ENCODE measurements at places on chromosomes 1 and 21. TPM values are rescaled to one million over a fixed set of nuclear protein-coding genes. Genes with fewer than 3 reads are reported as not detected.

DNA sequence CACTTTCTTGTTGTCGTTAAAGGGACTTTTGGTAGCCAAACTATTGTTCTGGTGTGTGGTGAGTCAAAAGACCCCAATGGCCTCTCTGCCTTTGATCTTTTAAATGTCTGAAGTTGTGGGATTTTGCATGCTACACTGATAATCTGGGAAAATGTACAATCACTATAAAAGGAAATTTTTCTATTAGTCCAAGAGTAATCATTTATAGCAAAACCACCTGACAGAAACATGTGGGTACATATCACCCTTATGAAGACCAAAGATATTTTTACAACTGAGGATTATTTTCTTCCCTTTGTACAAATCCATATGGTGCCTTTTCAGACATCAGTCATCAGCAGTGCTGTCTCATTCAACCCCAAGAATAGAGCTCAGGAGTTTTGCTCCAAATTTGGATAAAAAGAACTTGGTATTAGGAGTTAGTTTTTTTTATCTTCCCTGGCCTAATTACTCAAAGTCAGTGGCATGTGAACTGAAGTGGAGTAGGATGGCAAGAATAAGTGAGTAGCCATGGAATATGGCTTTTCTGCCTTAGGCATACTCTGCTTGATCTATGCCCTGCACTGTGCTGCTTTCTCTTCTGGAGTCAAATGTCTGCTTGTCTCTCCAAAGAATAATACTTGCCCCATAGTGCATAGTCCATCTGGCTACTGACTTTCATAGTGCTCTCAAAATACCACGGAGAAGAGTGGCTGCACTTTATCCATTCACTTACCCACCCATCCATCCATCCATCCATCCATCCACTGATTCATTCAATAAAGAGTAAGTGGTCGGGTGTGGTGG, 13.5 kb downstream of the GREM2 start:
- no peak for DNase-seq

The GPR157 gene
- total RNA-seq: 4.1 TPM

DNA sequence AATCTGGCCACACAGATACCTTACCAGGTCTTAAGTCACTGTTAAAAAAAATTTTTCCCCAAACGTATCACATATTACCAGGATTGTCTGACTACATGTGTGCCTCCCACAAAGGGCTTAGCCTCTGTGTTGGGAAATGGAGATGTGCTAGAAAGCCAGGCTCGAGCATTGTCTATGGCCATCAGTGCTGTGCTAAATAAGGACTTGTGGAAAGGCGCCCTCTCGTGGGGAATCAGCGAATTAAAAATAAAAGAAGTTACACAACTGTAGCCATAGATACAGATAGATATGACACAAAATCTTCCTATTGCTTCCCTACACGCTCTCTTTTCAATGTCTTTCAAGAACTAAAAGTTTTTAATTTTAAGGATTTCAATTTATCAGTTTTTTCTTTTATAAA, 47.5 kb upstream of the CRNN start:
- no peak for DNase-seq

The ATP5PB gene
- total RNA-seq: 185 TPM

- DNase-seq: no peak
Observed at GRCh38 chr1:213680677-213681325, 307.0 kb upstream of the PROX1 start.

GRCh38 chr1:30822006-30822405, 64.4 kb upstream of the LAPTM5 start:
- DNase-seq: no peak

GRCh38 chr1:56525489-56526041, 53.8 kb downstream of the PLPP3 start:
- no peak for DNase-seq

- no peak for DNase-seq
Observed at GRCh38 chr1:16967095-16967575, 13.3 kb downstream of the MFAP2 start.

DNA sequence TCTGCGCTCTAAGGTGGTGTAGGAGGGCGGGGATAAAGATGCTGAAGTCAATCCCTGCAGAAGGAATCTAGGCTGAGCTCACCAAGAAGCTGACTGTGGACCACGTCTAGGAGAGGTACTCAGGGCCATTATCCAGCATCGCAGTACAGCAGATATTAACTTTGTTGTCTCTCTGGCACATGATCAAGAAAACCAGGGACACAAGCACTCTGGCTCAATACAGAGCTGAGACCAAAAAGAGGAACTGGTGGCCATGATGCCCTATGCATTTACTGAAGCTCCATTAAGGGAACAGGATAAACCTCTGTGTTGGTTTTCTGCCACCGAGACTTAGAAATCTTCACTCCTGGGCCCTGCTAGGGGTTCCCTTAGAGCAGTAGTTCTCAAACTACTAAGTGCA, 38.0 kb upstream of the ANGPTL7 start:
- no peak for DNase-seq

The GIPC2 gene
- 0.08 TPM for total RNA-seq

DNA sequence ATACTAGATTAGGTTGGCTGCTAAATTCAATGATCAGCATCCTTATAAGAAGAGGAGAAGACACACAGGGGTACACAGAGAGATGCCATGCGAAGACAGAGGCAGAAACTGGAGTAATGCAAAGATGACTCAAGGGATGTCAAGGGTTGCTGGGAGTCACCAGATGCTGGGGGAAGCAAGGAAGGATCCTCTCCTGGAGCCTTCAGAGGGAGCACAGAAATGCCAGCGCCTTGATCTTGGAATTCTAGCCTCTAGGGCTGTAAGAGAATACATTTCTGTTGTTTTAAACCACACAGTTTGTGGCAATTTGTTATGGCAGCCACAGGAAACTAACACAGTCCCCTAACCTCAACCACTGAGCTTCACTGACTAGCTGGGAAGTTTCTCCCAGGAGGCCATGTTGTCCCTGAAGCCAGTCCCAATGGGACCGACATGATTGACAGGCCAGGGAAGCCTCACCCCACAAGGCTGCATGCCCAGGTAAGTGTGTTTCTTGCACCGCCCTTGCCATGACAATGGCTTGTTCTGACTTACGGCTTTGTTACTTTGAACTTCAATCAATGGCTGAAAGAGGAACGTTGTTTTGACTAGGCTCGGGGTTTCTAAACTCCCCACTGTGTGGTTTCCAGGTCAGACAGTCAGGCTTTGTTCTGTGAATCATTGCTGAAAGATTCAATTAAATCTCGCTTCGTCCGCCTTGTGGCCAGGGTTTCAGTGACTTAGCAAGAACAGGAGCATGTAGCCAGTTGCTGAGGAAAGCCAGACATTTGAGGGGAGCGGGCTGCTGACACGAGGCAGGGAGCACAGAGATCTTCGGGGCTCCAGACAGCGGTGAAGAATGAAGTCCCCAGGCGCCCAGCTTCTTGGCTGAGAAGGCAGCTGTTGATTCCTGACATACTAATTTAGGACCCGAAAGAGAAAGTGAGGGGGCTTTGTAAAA, 62.3 kb downstream of the RUNX1 start:
- DNase-seq: no peak

DNA sequence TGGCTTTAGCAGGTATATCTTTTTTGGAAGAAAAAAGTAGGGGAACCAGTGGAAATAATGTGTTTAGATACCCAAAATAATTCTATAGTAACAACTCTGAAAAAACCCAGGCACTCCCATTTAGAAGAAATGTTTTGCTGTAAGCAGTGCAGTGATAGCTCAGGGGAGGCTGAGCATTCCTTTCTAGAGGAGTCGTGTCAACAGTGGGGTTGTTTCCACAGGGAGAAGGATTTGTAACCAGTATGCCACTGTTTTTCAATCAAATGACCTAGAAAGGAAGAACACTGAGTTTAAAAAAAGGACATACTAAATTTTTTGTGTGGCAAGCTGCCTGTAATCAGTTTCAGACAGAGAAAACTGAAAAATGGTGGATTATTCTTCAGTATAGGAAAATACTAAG, 2.4 kb downstream of the PGD start:
- DNase-seq: no peak

GRCh38 chr1:9278585-9279153, 14.0 kb upstream of the SPSB1 start:
- DNase-seq: no peak

The ANGPTL3 gene
- total RNA-seq: not detected

The INSRR gene
- total RNA-seq: 0.08 TPM

DNA sequence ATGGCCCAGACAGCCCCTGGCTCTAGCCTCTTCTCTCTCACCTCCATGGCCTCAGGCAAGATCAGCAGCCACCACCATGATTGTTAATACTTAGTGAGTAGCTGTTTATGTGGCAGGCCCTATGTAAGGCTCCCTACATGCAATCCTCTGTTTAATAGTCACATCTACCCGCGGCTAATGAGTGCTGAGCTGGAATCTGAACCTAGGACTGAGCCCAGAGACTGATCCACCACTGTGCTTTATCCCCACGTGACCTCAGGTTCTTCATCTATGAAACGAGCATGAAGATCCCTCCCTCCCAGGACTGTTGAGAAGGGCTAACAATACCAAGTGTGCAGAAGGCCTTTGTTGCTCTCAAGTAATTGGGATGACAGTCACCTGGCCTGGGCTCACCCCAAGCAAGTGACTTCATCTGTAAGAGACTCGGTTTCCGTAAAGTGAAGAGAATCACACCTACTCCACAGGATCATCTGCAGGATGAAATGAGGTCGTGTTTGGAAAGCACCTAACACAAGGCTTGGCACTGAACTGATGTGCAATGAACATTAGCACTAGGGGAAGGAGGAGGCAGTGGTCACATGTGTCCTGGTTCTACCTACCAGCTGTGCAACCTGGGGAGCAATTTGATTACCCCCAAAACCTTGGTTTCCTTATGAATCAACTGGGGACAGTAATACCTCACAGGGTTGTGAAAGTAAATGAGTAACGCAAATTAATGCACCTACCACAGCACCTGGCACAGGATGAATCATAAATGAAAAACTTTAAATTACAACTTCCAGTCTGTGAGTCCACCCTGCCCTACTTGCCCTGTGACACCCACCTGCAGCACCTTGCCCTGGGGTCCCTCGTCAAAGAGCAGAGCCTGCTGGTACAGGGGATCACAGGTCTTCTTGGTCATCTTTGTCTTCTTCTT, 37.2 kb downstream of the RIMS3 start:
- DNase-seq: no peak

DNA sequence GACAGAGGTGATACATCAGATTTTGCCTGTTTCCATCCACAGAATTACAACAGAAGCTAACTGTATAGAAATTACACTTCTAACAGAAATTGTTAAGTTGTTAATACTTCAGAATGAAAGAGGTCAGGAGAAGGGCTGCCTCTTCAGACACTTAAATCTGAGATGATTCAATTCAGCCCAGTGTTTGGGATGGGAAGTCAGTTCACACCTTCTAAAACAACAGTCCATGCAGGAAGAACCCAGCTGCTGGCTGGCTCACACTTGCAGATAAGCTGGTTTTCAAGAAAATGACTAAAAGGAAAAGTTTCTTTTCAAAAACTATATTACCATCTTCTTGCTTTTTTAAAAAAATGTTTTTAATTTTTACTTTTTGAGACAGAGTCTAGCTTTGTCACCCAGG, 132.4 kb downstream of the SMYD2 start:
- no peak for DNase-seq

The CELA3A gene
- total RNA-seq: not detected

DNA sequence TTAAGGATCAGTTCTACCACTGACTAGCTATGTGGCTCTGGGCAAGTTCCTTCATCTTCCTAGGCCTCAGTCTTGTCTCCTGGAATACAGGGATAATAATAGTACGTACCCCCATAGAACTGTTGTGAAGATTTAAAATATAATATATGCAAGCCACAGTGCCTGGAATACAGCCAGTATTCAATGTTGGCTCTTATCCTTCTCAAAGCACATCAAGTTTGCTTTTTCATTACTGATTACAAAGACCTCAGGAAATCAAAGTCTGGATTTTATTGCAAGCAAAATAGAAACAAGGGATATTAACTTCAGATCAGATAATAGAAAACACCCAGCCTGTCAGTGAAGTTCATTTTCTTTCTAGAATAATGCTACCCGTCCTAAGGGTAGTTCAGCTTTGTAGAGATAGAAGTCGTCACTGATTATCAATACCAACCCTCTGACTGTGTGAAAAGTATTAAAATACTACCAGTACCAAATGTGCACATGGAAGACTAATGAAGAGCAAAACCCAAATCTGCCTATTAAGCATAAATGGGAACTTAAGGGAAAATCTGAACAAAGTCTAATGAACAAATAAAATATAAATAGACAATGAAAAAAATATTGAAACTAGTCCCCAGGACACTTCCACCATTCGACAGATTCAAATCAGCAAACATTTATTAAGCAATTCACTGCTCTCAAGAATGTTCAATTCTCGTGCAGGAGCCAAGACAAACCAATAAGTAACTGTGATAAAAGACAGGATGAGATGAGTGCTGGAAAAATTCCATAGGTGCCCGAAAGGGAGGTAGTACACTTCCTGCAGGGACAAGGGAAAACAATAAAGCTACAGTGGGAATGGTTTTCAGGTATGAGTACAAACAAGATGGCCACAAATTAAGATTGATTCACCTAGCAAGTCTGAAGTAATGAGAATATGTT, 206.2 kb downstream of the SMYD3 start:
- DNase-seq: no peak
